A549 treated with DMSO at 1 μM for 4 hours (cell line): ENCODE measurements at places on chromosomes 12 and 14. TPM values are rescaled to one million over a fixed set of nuclear protein-coding genes. Genes with fewer than 3 reads are reported as not detected.

The DACT1 gene
- total RNA-seq: 0.55 to 1.2 TPM (median 0.77 TPM) in 5 replicates

The TMEM229B gene
- total RNA-seq: 0.14 to 0.24 TPM (median 0.20 TPM) in 5 replicates

The C14orf180 gene
- total RNA-seq: not detected in 5 replicates

The TBX5 gene
- not detected in 5 replicates for total RNA-seq

The AQP6 gene
- 0.02 to 0.05 TPM in 2 of 5 replicates, not detected in the others for total RNA-seq

The ANO4 gene
- 0.05 to 0.06 TPM (median 0.06 TPM) in 3 of 5 replicates, not detected in the others for total RNA-seq

The IRAK4 gene
- total RNA-seq: 4.3 to 5.4 TPM (median 5.0 TPM) in 5 replicates

The TOMM20L gene
- total RNA-seq: not detected in 5 replicates

The TGM1 gene
- 0.60 to 1.1 TPM (median 0.83 TPM) in 5 replicates for total RNA-seq

The SLC17A8 gene
- 0.05 TPM in 1 of 5 replicates, not detected in the others for total RNA-seq

The SLC25A47 gene
- not detected in 5 replicates for total RNA-seq

The GRIN2B gene
- 4.0 to 5.1 TPM (median 4.8 TPM) in 5 replicates for total RNA-seq

The SDR9C7 gene
- not detected in 5 replicates for total RNA-seq

The DYRK2 gene
- 11.4 to 15.7 TPM (median 14.6 TPM) in 5 replicates for total RNA-seq

The RNF31 gene
- 25.6 to 33.1 TPM (median 29.9 TPM) in 5 replicates for total RNA-seq

The NFE2 gene
- 0.11 to 0.20 TPM (median 0.15 TPM) in 3 of 5 replicates, not detected in the others for total RNA-seq

The KRT73 gene
- not detected in 5 replicates for total RNA-seq
